ENCODE measurements at places on chromosomes 3 and 15.

DNA sequence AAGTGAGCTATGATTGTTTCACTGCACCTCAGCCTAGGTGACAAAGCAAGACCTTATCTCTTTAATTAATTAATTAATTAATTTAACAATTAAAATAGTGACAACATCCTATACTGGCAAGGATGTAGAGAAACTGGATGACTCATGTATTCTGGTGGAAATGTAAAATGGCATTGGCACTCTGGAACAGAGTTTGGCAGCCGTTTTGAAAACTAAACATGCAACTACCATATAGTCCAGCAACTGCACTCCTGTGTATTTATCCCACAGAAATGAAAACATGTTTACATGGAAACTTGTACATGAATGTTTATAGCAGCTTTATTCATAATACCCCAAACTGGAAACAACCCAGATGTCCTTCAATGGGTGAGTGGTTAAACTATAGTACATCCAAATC, 56.6 kb downstream of the ANP32A start:
- no peak for DNase-seq

GRCh38 chr3:24290596-24290995, 204.1 kb downstream of the THRB start:
- DNase-seq, result no peak

DNA sequence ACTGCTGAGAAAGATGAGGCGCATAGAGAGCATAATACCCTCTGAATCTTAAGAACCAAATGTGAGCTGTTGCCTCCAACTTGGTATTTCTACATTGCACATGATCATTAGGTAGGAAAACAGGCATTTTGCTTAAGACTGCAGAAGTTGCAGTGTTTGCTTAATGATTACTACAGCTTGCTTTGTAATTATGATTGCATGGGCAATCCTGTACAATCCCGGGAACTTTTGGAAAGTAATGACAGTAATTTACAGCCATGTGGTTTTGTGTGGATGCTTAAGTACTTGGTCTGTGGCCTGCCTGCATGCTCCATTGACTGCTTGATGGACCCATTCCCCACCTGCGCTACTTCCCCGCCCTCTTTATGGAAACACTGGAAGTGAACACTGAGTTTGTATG, 301.1 kb downstream of the DIPK2A start:
- no peak for DNase-seq

GRCh38 chr3:161649900-161650484, 153.4 kb downstream of the OTOL1 start:
- no peak for DNase-seq

DNA sequence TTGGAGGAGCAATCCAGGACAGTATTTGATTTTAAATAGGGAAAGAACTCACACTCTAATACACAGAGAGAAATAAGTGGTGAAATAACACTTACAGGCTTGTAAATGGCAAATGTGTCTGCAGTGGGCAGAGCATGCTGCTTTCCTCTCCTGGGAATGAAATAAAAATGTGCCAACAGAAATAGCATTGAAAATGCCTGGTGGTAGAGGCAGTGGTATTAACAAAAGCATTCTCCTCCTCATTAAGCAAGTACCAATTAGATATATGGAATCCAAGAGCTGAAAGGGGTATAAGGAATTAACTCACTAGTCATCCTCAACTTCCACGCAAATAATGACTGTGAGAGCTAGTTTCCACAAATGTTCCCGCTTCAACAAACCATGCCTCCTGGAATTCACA, 364.1 kb upstream of the KCNMB2 start:
- no peak for DNase-seq

DNA sequence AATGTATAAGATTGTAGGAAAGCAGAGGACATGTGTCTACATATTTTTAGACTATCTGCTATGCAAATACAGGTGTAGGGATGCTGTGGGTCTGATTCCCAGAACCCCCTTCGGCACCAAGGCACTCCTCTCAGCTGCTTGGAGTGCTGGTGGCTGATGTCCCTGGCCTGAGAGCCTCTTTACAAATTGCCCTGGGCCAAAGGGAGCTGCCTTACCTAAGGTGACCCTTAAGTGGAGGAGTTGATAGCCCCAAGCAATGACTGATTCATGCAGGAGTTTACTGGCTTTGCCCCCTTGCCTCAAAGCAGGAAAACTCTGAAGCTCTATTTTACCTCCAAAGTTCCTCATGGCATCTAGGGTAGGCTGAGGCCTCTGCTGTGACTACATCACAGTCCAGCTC, 83.0 kb downstream of the ZNF385D start:
- DNase-seq, result no peak

- DNase-seq, result no peak
Measured at GRCh38 chr3:48426944-48427629, 2.8 kb downstream of the PLXNB1 start.

GRCh38 chr15:96020133-96020532, 310.4 kb upstream of the NR2F2 start:
- no peak for DNase-seq

DNA sequence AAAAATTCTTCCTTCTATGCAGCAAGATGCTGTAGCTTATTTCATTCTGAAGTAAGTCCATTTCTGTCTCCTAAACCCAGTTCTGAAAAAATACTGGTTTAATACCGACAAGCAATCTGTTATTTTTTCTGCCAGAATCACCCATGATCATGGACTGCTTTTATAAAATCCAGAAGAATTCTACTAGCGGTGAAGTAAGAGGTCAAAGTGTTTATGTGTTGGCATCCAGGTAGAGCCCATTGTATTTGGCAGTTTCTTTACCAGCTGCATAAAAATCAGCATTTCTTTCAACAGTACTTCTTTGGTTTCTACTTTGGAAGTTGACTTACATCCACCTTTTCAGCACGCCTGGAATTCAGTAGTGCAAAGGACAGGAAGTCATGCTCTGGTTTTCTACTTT, 484.8 kb downstream of the NAALADL2 start:
- no peak for DNase-seq

GRCh38 chr3:127452321-127452821, 138.2 kb downstream of the TPRA1 start:
- DNase-seq, result no peak

DNA sequence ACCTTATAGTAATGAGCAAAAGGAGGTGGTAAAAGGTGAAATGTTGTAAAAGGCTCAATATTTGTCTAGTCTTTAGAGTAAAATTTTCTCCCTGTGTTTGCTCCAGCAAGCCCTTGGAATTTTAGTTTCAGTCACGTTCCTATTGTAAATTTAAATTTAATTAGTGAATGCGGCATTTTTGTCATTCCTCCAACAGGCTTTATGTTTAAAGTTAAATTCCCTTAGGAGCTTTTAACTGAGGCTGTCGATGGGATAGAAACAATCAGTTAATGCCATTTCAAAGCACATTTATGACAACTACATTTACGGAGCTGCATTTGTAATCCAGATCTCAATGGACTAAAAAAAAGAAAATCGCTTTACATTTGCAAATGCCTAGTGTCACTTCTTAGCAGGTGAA, 868 bp upstream of the GADL1 start:
- DNase-seq, result no peak

- no peak for DNase-seq
Measured at GRCh38 chr3:31819441-31819840, 161.6 kb downstream of the OSBPL10 start.

DNA sequence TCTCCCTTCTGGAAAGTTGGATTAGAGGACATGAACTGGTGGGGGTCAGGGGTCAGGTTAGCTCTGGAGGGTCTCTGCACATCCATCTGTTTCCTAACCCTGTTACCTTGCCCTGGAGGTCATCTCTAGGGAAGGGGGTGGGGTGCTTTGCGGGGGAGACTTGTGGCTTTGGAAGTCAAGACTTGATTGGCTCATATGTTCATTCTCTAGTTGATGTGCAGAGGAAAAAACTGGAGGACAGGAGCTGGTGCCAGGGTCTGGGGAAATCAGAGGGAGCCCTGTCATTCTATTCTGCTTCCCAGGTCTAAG, 42.9 kb upstream of the ROPN1 start:
- no peak for DNase-seq

- DNase-seq, result no peak
Measured at GRCh38 chr15:57457726-57458125, 81.4 kb downstream of the CGNL1 start.

GRCh38 chr3:181369637-181370036, 342.1 kb upstream of the SOX2 start:
- DNase-seq, result no peak

GRCh38 chr3:141103067-141103466, 51.9 kb downstream of the SPSB4 start:
- no peak for DNase-seq

DNA sequence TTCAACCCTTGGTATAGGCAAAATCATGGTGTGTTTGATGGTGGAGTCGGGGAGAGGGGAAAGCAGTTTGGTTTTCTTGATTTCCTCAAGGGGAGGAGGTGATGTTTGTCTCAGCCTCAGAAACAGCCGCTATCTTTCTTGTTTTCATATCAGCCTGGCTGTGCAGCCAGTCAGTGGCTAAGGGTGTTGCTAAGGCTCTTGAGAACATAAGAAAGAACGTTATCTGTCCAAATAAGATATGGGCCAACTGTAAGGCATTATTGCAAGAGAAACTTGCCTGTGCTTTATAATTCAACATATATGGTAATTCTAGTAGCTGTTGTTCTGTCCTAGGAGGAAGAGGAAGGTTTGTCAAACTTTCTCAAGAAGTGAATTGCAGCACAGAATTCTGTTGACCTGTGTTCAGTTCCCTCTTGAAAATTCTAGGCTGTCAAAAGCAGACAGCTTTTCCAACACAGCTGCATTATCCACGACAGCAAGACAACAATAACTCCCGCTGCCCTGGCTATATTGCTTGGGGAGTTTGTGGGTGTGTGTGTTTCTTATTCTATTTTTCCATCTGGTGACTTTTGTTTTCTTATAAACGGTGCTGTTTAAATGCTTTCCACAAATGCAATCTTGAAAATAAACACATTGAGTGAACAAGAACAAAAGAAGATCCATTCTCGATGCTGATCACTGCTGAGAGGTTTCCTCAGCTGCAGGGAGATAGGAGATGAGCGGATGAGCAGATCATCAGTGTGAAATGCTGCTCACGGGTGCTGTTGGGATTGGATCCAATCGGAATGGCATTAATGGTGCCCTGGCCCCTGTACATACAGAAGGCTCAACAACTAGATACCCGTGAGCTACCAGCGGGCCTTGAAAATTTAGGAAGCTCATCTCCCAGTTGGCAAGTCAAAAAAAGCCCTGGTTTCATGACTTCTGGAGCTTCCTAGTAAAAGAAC, 90.8 kb upstream of the TNFAIP8L3 start:
- no peak for DNase-seq

- DNase-seq, result no peak
Measured at GRCh38 chr3:133820129-133820528, 14.5 kb downstream of the SRPRB start.

- no peak for DNase-seq
Measured at GRCh38 chr15:39998511-39999077, 40.4 kb downstream of the SRP14 start.

GRCh38 chr15:36753173-36753572, 173.7 kb downstream of the CDIN1 start:
- DNase-seq, result no peak

DNA sequence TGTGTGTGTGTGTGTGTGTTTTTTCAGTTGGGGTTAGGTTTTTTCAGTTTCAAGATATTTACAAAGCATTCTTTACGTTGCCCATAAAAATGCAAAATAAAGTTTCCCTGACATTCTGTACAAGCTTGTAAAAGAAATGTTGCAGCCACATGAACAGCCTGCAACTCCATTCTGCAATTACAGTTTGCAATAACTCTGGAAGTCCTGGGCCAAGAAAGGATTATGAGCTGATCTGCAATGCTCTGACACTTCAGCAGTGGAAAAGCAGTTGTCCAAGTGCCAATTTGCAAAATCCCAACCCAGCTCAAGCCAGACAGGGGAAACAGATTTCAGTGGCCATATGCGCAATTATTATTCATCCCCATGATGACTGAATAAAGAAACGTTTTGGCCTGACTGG, 322.1 kb downstream of the MEX3B start:
- no peak for DNase-seq

GRCh38 chr3:194683380-194683779, 2.3 kb upstream of the FAM43A start:
- no peak for DNase-seq

DNA sequence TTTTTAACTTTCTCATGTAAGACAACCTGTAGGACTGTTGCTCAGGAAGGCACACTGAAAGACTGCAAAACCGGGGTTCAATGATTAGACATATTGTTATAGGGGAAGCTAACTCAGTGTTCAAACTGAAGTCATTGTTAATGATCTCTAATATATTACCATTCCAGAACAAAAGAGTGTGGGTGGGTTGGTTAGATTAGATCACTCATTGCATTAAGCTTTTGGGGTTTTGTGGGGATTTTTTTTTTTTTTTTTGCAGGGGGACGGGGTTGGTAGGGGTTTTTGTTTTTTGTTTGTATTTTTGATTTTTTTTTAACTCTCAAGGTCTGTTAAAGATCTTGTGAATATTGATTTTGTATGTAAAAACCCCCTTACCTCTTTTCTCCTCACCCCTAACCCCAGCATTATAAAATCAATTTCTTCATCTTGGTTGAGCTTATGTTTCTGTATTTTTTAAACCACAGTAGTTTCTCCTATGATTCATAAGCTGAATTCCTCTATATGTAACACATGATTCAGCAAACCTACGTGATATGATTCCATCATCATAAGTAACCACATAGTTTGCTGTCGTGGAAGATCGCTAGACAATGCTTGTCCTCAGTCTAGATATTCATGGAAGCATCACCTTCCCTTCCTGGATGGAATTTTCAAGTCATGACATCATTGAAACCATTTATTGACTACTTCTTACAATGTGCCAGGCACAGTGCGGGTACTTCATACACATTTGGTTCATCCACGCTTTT, 544.1 kb upstream of the MDFIC2 start:
- no peak for DNase-seq

- DNase-seq, result no peak
Measured at GRCh38 chr15:74108111-74108510, 22.3 kb upstream of the ISLR2 start.

GRCh38 chr15:73183071-73183470, 130.8 kb downstream of the NEO1 start:
- no peak for DNase-seq

DNA sequence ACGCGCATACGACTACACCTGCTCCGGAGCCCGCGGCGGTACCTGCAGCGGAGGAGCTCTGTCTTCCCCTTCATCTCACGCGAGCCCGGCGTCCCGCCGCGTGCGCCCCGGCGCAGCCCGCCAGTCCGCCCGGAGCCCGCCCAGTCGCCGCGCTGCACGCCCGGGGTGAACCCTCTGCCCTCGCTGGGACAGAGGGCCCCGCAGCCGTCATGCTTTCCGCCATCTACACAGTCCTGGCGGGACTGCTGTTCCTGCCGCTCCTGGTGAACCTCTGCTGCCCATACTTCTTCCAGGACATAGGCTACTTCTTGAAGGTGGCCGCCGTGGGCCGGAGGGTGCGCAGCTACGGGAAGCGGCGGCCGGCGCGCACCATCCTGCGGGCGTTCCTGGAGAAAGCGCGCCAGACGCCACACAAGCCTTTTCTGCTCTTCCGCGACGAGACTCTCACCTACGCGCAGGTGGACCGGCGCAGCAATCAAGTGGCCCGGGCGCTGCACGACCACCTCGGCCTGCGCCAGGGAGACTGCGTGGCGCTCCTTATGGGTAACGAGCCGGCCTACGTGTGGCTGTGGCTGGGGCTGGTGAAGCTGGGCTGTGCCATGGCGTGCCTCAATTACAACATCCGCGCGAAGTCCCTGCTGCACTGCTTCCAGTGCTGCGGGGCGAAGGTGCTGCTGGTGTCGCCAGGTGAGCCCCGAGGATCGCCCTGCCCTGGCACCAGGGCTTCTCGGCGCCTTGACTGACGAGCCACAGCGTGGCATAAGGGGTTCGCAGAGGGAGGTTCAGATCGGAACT, 420 bp downstream of the SLC27A2 start:
- peak; percentile 71 for DNase-seq
